Cardiac septum (tissue), 1 donor: ENCODE measurements at places on chromosomes 6 and 20.

DNA sequence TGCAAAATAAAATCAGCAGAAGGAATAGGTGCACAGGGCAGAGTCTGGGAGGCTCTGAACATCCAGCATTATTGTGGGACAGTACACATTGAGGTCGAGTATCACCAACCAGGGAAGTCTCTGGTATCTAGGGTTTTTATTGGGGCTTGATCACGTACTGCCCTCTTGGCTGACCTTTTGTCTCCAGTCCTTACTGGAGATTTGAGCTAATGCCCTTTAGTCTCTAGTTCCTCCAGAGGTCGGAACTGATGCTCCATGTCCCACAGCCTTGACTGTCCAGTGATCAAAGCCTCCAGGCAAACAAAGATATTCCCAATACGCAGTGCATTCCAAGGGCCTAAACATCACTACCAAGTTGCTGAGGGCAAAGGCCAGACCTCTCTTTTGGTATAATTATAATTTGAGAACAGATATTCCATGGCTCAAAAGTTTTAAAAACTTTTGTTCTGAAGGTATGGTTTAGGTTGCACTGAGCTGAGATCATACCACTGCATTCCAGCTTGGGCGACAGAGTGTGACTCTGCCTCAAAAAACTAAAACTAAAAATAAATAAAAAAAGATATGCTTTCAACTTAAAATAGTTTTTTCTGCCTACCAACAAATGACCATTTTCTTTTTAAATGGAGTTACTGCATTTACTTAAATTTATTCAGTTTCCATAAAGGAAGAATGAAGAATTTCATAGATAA, 56.9 kb upstream of the DYNLRB1 start:
- no peak for DNase-seq

DNA sequence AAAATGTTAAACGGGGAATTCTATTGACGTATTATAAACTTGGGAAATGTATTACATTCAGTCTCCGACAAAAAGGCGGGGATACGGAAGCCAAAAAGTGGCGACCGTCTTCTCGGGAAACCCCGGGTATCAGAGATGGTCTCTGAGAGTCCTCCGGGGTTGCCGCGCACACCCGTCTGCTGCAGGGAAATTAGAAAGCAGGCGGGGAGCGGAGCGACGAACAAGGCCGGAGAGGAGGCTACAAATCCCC, 1.5 kb downstream of the SALL4 start:
- DNase-seq: no peak

DNA sequence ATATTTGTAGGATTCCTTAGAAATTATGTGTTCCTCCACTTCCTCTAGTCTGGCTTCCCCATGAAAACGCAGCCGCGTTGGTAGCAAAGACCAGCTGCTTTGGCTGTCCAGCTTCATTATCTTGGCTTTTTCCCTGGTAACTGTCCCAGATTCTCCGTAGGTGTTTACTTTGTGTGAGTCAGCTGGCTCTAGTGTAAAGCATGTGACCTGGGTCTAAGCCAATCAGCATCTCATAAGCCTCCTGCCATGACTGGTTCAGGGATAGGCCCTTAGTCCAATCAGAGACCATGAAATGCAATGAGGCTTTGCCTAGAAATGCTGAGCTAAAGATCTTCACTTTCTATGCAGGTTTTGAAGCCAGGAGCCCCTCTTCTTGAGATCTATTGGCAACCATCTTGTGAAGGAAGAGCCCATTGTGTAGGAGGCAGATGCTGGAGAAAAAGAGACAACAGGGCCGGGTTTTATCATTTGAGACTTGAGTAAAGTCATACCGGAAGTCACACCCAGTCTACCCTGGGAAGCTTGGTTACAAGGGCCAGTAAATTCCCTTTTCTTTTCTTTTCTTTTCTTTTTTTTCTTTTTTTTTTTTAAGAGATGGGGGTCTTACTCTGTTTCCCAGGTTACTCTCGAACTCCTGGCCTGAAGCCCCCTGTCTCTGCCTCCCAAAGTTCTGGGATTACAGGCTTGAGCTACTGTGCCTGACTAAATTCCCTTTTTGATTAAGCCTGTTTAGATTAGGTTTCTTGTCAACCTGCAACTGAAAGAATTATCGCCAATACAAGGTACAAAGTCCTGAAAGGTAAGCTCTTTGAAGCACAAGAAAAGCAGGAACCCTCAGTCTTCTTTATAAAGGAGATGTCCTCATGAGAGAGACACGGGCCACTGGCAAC, 256.5 kb upstream of the RREB1 start:
- no peak for DNase-seq

DNA sequence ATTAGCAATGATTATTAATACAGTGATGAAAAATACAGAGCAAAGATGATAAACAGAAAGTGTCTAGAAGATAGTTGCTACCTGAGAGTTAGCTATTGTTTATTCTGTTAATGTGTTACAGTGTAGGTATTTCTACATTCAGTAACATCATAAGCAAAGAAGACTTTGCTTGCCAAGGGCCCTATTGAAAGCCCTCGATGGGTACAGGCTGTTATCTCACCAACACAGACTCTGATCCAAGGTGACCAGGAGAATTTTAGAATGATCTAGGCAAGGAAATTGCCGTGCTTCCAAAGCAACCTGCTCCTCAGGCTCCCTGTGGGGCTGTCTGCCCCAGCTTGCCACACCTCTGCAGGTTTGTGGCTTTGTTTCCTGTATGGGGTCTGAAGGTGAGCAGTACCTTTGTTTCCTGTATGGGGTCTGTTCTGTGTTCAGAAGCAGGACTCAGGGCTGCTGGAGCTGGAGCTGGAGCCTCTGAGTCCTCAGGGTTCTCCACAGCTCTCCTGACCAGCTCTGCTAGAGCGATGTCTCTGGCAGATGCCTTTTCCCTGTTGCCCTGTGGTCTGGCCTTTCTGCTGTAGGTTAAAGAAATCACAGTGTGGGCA, 32.5 kb downstream of the PHACTR3 start:
- peak; percentile 47 for DNase-seq

DNA sequence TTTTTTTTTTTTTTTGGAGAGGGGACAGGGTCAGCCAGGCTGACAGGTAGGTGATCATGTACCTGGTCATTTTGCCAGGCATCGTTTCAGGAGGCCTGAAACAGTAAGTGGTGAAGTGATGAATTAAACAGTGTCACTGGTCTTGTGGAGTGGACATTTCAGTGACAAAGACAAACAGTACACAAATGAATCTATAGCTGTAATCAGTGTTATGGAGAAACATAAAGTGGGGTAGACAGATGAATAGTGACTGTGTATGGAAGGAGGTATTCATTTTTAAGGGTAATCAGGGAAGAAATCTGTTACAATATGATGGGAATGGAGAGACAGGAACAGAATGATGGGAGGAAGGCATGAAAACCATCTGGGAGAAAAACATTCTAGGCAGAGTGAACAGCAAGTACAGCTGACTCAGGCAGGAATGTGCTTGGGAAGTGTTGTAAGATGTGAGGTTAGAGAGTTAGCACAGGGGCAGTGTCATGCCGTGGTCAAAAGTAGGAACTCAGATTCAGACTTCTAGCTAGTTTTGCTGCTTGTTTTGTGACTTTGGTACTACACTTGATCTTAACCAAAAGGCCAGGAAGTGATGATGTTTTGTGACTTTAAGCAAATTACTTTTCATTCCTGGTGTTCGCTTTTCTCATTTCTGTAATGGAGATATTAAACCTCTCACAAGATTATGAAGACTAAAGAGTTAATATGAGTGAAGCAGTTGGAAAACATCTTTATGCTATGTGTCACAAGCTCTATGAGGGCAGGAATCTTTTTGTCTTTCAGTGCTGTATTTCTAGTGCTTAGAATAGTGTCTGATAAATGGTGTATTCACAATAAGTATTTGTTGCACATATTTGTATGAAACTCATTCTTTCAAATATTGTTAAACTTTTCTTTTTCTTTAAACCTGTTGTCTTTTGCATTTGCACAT, 43.4 kb downstream of the QKI start:
- no peak for DNase-seq

DNA sequence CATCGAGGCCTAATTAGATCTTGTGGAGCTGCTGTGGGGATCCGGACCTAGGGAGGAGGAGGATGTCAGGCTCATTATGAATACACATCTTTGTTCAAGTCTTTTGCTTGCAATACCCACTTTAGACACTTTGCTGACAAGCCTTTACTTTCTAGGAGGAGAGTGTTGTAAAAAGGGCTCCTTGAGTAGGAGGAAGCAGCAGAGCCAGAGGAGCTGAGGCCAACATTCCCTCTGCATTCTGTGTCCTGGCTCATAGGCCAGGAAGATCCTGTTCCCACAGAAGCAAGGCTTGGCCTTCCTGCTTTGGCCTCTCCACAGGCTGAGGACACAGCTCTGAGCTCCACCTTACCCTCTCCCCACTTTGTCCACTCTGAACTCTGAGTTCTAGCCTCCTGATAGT, 67.1 kb downstream of the TPD52L1 start:
- no peak for DNase-seq

- DNase-seq: no peak
Measured at GRCh38 chr20:61643656-61644377, 391.8 kb downstream of the CDH4 start.

- no peak for DNase-seq
Measured at GRCh38 chr6:127998985-127999384, 98.1 kb upstream of the THEMIS start.

- DNase-seq: no peak
Measured at GRCh38 chr6:5084360-5084780, 771 bp upstream of the PPP1R3G start.

- no peak for DNase-seq
Measured at GRCh38 chr20:15440049-15440820, 1102.8 kb upstream of the FLRT3 start.

DNA sequence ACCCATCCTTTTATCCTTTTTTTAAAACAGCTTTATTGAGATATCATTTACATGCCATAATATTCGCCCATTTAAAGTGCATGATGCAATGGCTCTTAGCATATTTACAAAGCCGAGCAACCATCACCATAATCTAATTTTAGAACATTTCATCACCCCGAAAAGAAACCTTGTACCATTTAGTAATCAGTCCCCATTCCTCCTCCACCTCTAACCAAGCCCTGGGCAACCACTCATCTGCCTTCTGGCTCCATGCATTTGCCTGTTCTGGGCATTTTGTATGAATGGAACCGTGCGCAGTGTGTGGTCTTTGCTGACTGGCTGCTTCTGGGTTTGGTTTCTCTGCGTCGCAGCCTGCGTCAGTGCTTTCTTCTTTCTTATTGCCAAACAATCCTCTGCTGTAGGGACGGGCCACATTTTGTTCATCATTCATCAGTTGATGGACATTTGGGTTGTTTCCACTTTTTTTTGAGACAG, 10.2 kb upstream of the EEF1A2 start:
- DNase-seq: no peak

DNA sequence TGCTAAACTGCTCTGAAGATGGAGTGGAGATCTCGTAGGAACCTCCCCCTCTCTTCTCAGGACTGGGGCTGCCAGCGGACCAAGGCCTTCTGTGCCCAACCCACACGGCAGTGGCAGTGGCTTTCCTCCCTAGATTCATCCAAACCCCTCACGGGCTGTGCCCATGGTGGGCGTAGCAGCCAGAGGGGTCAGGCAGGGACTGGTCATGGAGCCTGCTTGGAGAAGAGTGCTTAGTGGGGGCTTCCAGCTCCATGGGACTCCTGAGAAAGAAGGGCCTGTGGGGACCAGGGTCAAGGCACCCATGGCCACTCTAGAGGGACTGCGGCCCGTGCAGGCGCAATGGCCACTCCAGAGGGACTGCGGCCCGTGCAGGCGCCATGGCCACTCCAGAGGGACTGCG, 86.6 kb downstream of the TAF4 start:
- no peak for DNase-seq

DNA sequence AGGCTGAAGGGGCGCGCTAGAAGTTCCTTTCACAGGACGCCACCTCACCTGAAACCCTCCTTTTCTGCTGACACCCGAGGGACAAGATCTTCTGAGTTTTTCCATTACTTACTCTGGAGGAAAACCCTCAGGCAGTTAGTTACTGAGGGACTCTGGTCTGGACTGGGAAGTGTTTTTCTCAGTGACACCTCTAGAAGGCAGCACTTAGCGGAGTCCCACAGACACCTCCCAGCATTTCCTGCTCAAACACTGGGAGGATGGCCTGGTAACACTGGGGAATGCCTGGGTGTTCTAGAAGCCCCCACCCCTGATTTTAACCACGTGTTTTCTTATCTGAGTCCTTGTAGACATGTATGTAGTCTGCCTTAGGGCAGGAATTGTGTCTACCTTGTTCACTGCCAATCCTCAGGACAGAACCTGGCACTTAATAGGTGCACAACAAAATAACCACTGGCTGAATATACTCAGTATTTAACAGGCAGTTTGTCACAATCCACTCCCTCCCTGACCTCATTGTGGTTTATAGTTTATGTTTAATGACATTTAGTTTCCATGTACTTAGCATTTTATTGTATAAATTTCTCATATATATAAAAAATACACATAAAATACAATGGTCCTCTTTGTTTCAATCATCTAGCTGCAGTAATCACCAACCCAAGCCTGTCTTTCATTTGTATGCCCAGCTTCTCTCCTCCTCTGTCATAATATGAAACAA, 4.8 kb downstream of the GSTA3 start:
- DNase-seq: no peak

DNA sequence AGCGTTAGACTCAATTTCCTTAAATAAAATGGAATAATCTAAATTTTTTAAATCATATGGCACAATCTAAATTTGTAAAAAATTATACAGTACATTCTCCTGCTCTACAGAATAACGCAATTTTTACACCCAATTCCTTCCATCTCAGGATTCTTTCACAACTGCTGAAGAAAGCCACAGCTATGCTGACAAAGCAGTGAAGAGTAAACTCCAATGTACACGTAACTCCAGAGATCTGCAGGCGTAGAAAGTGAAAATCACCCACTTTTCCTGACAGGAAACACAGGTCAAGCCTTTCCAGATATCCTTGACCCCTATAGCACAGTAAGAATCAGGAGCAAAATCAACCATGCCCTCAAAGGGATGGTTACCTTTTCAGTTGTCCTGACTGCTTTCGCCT, 27.4 kb downstream of the EPHA7 start:
- no peak for DNase-seq

DNA sequence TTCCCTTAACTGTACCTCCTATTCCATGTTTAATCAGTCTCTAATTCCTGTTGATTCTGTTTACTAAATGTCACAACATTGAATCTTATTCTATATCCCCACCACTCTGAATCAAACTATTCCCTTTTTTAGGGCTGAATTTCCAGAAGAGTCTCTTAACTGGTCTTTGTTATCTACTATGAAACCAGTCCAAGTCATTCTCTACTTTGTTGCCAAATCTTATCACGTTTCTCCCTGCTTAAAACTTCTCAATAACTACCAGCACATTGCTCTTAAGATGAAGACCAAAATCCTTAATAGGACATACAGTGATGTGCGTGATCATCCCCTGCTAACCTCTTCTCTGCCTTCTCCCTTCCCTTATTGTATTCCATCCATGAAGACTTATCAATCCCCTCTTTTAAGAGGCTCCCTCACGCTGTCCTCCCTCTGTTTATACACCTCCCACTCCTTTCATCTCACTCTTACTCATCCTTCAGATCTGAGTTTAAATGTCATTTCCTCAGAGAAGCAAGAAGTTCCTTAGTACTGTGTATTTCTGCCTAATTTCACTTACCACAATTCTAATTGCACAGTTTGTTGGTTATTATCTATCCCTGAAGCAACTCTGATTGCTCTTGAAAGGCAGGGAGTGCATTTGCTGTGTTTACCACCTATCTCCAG, 143.0 kb upstream of the AHI1 start:
- DNase-seq: no peak
